Hematopoietic multipotent progenitor cell treated with erythropoietin and hydrocortisone succinate and interleukin-3 and kit ligand, for 15 days (in vitro differentiated cells): ENCODE measurements at places on chromosomes 6 and 20.
A peak's percentile ranks its signal among the peaks of the same experiment; 100 is the strongest.

DNA sequence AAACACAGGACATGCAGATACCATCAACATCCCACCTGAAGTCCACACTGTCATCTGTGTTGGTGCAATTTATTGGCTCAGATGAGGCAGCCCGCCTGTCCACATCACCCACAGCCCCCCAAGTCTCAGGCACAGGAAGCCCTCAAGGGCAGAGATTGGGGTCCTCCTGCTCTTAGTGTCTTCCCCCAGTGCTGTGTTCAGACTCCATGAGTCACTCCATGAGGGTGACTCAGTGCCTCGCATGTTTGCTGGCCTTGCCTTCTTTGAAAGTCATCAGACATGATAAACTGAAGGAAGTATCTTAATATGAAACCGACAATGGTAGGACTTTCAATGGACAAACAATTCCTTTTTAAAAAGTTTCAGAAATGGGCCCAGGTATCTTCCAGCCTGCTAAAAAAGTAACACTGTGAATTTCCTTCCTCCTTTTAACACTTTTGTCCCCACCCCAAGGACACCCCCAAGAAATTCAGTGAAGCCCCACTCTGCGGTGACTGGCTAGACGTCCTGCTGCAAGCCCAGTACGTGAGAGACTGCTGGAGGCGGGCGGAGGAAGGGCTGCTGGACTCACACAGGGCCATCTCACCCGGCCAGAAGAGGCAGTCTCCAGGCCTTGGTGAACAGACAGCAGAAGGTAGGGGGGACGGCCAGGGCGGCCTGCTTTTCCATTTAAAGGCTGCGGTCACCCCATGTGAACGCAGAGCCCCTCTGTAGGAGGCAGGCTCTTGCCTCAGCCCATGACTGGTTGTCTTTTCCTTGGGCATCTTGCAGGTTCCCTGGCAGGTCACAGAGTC is 43.0 kb upstream of the KCNK16 start:
- DNase-seq: no peak

DNA sequence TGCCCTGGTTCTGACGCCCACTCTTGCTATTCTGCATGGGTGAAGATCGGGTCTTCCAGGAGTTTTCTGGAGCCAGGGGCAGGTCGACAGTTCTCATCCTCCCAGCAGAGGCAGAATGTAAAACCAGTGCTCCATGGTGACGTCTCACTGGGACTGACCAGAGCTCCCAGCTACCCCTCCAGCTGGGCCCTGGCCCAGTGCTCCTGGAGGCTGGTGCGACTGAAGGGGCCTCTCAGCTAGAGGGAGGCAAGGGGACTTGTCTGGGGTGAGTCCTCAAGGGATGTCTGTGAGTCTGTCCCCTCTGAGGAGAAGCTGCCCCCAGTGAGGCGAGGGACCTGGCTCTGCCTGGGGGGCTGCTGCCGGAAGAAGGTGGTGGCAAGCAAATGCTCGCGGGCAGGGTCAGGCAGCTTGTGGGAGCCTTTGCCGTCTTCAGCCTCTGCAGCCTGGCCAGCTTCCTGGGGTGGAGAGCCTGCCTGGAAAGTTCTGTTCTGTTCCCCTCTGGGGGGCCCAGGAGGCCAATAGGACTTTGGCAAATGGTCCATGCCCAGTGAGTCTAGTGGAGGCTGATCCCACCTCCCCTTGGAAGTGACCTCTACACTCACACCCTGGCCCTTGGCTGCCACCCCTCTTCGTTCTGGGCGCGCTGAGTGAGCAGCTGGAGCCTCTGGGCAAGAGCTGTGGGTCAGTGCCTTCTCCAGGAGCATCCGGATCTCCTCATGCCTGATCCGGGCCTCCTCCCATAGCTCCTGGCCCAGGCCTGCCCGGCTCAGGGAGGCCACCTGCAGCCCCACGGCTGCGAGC is 47.5 kb downstream of the KIAA1755 start:
- no peak for DNase-seq

- peak; percentile 90 for DNase-seq
Observed at GRCh38 chr6:16239798-16240123, 1.4 kb downstream of the GMPR start.

DNA sequence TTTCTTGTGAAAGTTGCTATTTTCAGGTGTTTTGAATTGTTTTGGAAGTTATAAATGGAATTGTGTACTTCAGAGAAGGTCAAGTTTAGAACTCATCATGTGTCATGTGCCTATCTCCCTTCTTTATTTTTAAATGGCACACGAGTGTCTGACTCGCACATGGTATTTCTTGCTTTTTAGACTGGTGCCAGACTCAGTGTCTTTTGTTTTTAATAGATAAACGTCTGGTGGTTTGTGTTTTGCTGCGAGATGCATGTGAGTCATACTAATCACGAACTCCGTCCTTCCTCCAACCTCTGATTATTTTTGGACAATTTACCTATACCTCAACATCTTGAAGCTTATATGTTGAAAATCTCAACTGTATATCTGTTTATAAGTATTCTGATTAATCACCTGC is 292.1 kb downstream of the CDKAL1 start:
- DNase-seq: no peak

DNA sequence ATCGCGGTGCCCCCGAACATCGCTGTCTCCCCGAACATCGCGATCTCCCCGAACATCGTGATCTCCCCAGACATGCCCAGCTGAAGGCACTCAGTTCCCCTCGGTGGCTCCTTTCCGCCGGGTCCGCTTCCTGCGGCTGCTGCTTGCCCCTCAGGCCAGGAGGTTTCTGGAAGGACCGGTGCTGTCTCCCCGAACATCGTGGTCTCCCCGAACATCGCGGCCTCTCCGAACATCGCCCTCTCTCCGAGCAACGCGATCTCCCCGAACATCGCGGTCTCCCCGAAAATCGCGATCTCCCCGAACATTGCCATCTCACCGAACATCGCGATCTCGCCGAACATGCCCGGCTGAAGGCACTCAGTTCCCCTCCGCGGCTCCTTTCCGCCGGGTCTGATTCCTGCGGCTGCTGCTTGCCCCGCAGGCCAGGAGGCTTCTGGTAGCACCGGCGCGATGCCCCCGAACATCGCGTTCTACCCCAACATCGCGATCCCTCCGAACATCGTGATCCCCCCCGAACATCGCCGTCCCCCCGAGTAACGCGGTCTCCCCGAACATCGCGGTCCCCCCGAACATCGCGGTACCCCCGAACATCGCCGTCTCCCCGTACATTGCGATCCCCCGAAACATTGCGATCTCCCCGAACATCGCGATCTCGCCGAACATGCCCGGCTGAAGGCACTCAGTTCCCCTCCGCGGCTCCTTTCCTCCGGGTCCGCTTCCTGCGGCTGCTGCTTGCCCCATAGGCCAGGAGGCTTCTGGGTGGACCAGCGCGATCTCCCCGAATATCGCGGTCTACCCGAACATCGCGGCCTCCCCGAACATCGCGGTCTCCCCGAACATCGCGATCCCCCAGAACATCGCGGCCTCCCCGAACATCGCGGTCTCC is 808 bp downstream of the ULBP1 start:
- peak; percentile 15 for DNase-seq

GRCh38 chr20:63733117-63733516 is 3.3 kb upstream of the LIME1 start:
- no peak for DNase-seq

DNA sequence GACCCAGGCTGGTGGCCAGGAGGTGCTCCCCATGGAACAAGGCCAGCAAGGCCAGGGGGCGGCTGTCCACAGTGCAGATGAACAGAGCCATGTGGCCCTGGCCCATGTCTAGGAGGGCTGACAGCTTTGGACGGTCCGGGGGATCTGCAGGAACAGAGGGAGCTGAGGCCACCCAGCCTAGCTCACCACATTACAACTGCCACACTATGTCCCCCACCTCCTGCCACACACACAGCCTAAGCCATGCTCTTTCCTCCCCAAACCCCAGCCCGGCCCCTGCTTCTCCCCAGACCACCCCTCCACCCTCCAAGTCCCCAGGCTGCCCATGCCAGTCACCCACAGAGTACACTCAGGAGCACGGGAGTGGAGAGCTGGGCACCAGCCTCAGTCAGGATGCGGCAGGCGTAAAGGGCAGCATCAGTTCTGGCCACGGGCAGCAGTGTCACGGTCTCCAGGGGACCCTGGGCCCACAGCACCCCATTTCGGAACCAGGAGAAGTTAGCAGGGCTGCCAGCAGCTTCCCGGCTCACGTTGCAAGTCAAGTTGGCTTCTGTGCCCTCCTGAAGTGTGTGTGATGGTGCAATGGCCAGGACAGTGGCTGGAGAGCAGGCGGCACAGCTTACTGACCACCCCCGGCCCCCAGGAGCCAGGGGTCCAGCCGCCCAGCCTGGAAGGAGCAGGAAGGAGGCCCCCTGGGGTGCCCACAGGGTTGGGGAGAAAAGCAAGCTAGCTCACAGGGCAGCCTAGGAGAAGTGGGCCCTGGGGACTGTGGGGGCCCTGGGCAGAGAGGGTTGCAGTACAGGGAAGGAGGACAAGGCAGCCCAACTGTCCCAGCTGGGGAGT is 15.2 kb upstream of the ADAM33 start:
- DNase-seq: no peak

DNA sequence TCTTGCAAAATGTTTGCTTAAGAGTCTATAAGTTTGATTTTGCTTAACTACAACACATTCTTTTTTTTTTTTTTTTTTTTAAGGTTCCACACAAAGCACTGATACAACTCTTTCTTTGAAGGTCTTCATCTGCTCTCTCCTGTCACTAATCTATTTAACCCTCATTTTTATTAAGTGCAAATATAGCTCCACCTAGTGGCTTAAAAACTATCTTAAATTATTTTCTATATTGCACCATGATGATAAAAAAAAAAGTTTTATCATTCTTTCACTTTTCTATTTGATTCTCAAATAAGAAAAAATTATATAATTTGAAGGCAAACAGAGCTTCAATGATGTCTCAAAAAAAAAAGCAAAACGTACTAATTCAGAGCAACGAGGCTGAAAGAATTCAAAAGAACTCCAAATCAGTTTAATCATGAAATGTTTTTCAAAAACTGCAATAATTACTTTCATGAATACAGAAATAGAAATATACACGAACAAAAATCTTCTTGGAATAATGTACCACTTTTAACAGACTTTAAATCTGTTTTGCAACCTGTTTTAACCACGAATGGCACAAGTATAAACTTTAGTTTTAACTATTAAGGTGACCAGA is 12.8 kb downstream of the ESF1 start:
- peak; percentile 67 for DNase-seq

DNA sequence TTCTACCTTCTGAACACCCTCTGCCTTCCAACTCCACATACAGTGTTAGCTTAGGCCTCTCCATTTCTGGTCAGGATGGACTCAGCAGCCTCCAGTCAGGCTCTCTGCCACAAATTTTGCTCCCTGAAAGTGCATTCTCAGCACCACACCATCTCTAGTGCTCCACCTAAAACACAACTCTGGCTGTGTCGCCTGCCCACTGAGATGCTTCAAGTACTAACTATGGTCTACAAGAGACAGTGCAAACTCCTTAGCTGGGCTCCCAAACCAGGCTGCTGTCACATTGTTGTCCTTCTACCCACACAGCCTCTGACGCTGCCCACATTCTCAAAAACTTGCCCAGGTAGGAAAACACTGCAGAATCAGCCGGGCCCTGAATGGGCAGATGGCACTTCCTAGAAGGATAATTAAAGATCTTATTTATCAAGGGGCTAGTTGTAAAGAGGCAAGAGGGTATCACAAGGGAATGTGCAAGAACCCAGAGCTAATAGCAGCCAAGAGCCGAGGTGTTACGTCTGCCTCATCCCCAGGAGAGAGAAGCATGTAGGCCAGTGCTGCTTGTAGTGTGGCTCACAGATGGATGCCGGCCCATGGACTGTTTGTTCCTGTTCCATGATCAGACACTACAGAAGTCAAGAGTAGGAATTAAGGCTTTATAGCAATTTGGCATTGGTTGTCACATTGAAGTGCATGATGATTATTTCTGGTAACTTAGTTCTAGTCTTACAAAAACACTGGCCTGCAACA is 189.7 kb downstream of the LRFN2 start:
- DNase-seq: no peak

- DNase-seq: no peak
Observed at GRCh38 chr6:93721386-93722048, 302.2 kb upstream of the EPHA7 start.

DNA sequence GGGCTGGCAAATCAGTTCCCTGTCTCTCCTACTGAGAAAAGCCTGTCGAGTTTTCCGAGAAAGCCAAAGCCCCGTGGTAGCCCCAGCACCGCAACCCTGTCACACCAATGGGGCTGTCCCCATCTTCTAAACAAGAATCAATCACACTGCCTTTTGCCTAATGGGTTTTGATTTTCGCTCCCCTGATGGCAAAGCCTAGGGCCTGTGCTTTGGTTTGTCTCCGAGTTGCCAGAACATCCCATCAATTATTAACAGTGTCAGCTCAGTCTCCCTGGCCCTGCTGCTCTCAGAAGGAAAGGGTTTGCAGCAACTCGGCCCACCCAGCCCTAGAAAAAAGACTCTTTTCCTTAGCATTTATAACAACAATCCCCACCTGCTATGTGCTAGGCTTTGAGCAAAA is 4.2 kb downstream of the KCNB1 start:
- no peak for DNase-seq

DNA sequence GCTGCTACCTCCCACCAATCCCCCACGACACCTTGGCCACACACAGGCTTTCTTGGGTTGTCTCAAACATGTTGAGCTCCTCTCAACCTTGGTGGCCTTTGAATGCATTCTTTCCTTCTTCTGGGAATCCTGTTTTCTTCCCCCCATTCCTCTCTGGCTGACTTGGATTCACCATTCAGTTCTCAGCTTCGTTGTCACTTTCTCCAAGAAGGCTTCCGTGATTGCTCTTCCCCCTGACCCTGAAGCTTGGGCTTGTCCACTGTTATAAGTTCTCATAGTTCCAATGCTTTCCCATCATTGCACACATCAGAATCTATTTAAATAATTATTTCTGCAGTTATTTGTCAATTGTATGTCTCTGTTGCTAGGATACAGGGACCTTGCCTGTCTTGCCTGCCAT is 64.2 kb downstream of the RBM38 start:
- DNase-seq: no peak
